GM12865 (cell line): ENCODE measurements at places on chromosomes 6 and 20.

DNA sequence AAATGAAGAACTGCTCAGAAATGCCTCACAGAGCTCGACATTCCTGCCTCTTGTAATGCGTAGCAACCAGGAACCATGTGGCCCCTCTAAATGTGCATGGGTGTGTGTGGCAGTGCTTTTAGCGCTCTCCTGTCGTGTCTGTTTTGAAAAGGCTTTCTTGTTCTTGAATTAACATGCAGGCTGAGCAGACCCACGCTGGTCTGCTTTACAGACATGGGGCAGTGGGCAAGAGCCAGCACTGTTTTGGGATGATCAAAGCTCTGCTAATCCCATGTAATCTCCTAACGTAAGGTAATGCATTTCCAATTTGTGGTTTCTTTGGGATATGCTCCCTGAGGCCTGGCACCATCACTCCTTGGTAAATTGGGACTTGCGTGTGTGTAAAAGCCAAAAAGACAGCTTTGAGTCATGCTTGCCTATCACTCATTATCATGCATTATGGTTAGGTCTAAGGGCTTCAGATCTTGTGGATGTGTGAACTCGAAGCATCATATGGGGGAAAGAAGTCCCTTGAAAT, 11.8 kb downstream of the RIPOR2 start:
- no peak for DNase-seq

- DNase-seq = no peak
These were observed 328 bp downstream of the RRBP1 start for GRCh38 chr20:17681726-17682102.

- no peak for DNase-seq
These were observed 20.8 kb downstream of the ADGRG6 start for GRCh38 chr6:142322504-142323198.

DNA sequence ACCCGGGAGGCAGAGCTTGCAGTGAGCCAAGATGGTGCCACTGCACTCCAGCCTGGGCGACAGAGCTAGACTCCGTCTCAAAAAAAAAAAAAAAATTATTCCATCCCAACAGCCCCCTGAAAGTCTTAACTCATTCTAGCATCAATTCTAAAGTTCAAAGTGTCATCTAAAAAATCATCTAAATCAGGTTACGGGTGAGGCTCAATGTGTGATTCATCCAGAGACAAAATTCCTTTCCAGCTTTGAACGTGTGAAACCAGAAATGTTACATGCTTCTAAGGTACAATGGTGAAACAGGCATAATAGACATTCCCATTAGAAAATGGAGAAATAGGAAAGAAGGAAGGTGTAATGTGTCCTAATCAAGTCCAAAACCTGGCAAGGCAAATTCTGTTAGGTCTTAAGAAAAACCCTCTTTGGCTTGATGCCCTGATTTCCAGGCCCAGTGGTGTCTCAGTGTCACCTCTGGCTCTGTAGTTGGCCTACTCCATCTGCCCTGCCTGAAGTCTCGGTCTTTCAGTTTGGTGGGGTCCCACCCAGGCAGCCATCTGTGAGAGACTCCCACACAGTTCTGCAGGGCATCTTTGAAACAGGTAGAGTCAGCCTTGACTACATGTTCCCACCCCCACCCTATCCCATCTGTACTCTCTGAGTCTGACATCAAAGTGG, 43.5 kb downstream of the HFE start:
- DNase-seq = no peak

GRCh38 chr6:5135788-5136376, 50.7 kb downstream of the PPP1R3G start:
- peak; percentile 83 for DNase-seq

DNA sequence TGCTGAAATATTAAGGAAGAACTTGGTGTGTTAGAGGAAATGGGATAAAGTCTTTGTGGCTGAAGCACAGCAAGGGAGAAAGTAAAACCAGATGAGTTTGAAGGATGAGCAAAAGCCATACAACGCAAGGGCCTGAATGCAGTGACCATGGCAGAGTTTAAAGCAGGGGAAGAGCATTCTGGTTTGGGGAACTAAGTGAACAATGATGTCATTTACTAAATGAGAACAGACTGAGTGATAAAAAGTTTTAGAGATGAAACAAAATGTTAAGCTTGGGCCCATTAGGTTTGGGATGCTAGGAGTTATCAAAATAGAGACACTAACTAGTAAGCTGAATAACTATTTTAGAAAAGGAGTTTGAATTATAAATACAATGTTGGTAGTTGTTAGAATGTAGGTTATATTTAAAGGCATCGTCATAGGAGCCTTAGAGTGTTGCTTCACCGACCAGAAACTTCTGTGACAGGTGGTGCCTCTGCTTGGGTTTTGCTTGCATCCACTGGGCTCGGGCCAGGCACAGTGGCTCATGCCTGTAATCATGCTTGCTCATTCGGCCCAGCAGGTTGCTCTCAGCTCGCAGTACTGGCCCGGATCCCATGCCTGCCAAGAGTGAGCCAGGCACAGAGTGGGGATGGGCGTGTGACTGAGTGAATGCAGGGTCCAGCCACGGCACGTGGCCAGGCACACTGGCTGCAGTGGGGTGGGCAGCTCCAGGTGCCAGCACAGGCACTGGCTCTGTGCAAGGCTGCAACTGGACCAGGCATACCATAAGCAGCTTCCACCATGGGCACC, 37.4 kb upstream of the OPRM1 start:
- no peak for DNase-seq

DNA sequence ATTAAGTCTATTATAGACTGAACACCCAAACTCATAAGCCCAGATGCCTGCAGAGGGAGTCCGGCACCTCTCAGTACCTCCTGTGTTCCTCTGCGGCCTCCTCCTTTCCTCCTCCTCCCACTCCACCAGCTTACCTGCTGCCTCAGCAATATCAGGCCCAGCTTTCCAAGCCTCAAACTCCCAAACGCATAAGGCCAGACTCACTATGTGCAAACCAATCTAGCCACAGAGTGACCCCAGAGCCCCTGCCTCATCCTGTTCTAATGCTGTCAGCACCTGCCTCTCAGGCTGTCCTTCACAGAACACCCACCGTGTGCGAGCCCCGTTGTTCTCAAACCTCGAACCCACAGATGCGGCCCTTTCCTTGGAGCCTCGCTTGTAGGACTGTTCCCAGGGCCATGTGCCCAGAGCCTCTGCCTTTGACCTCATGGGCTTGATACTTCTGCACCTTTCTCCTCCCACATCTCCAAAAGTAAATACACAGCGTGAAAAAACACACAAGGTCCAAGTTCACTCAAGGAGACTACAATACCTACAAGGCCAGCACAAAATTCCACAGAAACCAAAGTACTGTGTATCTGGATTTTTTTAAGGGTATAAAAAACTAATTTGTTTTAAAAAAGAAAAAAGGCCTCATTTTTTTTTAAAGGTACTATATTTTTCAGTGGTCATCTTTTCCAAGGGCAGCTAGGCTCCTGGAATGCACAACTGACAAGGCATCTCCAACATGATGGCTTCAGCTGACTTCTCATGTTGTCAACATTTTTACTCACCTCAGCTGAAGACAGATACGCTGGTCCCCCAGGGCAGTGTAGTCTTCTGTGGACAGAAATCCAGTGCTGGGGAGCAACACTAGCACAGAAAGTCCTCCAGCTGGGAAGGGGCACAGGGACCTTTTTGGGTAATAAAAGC, 52.3 kb downstream of the ABHD12 start:
- DNase-seq = no peak

DNA sequence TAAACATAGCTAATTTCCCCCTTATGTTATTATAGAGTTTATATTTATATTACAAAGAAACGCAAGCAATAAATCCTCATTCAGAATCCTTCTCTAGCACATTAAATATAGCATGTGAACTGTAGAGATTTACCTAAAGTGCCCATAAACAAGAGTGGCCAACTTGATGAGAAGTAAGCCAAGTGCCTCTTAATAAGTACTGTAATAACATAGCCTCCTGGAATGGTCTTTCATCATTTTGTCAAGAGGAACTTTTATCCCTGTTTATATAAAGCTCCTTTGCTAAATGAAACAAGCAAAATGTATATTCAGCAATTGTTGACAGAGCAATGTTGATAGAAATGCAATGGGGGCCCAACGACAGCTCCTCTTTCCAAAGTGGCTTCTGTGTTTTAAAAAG, 195.0 kb downstream of the ARHGAP18 start:
- DNase-seq = no peak

DNA sequence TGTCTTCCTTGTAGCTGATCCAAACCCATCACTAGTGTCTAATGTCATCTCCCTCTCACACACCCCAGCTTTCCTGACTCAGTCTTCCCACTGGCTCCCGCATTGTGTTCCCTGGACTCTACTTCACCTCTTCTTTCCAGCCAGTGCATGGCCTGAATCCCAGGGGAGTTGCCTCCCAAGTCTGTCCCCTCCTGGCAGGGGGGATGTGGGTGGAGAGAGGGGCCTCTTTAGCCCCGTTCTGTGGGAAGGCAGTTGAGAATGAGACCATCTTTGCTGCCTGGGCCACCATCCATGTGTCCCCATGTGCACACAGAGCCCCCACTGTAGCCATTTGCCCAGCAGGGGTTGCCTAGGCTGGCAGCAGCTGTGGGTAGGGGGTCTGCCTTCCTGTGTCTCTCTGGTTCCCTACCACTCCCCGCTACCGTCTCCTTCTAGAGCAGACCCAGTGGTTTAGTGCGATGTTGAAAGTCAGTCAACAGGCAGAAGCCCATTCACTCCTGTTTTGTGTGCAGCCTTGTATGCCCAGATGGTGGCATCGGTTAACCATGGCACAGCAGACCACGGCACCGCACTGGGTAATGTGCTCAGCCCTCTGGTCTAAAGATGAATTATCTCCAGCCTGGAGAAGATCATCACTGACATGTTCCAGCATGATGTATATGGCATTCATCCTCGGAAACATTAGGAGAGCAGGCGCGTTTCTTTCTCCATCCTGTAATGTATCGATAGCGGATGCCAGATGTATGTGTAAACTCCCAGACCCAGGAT, 178.8 kb upstream of the SNX9 start:
- DNase-seq = no peak

DNA sequence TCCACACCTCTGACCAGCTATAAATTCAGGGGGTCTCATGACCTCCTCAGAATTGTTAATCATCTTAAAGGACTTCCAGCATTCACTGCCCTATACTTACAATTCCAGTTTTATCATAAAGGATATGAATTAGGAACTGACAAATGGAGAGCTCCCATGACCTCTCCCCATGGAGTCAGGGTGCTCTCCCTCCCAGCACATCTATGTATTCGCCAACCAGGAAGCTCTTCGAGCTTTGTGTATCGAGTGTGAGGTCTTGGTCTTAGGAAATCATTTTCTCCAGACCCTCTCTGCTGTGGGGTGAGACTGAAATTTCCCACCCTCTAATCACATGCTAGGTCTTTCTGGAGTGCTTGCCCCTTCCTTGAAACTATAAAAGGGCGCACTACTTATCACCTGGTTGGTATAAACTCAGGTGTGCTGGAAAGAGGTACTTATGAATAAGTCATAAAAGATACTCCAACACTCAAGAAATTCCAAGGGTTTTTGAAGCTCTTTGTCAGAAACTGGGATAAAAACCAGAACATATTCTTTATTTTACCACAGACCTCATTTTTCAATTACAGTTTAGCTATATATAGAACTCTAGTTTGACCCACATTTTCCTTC, 238.4 kb upstream of the OPRM1 start:
- no peak for DNase-seq

GRCh38 chr6:130204322-130204721, 18.4 kb downstream of the SAMD3 start:
- DNase-seq = no peak

- no peak for DNase-seq
These were observed 129.7 kb upstream of the PHACTR1 start for GRCh38 chr6:12586721-12587480.

- DNase-seq = no peak
These were observed 18.7 kb downstream of the TGM6 start for GRCh38 chr20:2399390-2399789.

DNA sequence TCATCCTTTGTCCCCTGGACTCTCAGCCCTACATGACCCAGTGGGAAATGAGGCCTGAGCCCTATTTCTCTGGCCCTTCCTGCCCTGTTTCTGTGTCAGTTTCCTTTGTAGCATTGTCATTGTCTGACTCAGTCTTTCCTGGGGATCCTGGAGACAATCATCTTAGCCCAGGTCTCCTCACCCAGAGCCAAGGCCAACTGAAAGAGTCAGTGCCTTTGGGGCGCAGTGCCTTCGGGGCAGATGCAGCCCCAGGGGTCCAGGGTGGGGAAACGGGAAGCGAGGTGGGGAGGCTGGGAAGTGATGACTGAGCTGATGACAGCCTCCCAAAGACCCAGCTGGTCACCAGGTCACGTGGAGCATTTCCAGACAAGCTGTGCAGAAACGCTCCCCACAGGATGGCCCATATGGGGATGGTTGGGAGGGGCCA, 93.3 kb upstream of the SULF2 start:
- DNase-seq = no peak

DNA sequence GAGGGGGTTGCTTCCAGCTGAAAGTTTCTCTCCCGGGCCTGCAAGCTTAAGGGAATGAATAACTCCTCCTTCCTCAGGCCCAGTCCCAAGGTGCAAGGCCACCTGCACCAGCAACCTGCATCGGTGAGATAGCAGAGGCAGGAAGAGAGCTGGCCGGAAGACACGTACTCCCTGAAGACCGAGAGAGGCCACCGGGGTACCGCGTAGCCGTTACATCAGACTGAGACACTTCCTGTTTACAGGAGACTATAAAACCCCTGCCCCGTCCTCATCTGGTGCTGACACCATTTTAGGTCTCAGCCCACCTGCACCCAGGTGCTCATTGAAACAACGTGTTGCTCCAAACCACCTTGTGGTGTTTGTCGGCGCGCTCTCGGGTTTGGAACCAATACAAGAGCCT, 60.5 kb upstream of the PRND start:
- DNase-seq = peak; percentile 19

DNA sequence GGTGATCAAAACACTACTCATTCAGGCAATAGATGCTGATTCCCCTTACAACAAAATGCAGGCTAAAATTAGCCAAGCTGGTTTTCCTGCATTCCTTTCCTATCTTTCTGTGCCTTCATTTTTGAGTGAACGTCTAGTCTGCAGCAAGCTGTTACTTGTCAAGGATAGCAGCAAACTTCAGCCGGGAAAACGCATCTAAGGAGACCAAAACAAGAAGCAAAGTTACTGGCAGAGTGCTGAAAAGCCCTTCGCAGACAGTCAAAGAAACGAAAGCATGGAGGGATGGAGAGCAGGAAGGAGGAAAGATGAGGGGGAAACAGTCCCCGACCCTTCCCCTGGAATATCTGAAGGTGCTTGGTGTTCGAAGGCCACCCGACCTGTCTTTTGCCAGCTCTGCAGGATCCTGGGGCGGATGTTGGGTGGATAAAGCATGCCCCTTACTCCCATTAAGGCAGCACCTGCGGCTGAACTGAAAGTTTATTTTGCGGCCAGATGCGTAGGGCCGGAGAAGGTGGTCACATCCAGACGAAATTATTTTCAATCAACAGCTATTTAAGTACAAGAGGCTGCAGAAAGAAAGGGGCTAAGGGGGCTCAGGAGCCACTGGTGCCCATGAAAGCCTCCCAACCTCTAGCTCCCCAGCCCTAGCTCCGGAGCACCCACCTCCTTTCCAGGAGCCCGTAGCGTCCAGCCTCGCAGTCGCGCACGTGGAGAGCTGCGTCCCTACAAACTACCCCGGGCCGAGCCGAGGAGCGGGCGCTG, 538 bp downstream of the FERMT1 start:
- DNase-seq = no peak
